ENCODE measurements at places on chromosomes 13 and 19.

DNA sequence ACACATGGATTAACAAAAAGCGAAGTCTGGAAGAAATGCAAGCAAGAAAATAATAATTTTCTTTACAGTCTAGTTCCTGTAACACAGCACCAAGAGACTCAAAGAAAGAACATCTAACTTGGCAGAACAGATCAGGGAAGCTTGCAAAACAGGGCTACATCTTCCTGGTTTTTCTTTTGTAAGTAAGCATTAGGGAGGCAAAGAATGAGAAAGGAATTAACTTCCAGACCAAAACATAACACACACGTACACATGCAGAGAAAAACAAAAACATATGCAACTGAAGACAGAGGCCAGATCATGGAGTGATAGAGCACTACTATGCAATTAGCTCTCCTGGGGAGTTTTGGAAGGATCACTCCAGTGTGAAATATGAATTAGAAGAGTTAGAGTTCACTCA lies 120.5 kb downstream of the DIAPH3 start:
- no peak for DNase-seq

- no peak for DNase-seq
Measured at GRCh38 chr19:19505669-19506326, 9.6 kb downstream of the TSSK6 start.

DNA sequence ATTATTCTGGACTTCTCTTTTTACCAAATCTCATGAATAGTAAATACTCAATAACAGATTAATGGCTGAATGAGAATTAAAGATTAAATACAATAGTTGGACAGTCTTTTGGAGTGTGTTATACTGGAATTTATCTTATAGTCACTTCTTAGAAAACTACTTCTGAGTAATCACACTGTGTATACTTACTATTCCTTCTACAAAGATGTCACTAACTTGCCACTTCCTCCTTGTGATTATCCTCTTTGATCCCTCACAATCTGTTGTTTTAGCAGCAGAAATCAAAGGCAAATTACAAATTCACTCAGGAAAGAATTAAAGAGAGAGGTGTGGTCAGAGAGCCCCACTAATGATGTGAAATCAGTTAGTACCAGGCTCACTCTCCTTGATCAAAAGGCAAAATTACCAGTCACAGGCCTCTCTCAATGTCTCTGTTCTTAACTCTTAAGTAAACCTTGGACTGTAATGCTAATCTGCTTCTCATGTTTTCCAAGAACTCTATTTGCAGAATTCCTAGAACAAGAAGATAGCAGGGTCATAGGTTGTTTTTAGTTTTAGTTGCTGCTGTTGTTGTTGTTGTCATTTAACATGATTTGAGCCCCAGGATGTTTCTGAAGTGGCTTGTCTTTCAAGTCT lies 37.3 kb upstream of the FNDC3A start:
- no peak for DNase-seq

GRCh38 chr13:98957731-98958442 lies 20.0 kb downstream of the DOCK9 start:
- DNase-seq, result no peak

DNA sequence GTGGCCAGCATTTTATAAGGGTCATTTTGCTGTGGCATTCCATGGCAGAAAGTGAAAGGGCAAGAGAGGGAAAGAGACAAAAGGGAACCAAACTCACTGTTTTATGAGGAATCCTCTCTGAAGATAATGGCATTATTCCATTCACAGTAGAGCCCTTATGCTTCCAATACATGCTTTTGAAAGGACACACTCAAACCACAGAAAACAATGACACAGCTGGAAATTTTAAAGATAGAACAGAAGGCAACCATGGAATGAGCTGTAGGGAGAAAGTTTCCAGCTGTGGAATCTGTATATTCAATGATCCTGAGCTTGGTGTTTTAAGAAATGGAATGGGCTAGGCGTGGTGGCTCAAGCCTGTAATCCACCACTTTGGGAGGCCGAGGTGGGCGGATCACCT lies 677.4 kb downstream of the SLITRK1 start:
- no peak for DNase-seq

DNA sequence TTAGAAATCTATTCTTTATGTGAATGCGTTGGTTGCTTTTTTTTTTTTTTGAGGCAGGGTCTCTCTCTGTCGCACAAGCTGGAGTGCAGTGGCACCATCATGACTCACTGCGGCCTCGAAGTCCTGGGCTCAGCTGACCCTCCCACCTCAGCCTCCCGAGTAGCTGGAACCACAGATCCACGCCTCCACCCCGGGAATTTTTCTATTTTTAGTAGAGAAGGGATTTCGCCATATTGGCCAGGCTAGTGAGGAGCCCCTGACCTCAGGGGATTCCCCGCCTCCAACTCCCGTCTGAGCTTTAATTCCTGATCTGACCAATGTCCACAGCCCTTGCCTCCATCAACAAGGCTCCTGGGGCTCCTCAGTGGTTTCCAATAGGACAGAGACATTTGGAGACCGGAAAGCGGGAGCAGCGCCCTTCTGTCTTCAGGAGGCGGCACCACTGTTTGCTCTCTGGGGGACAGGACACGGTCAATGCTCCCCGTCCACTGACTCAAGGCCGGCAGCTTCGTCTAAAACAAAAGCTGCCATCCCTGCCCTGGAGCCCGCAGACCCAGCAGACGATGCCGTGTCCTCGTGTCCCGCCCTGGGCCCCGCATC lies 503 bp downstream of the TUBA3C start:
- DNase-seq, result no peak

- DNase-seq, result no peak
Measured at GRCh38 chr13:44259045-44260027, 114.3 kb upstream of the SERP2 start.

DNA sequence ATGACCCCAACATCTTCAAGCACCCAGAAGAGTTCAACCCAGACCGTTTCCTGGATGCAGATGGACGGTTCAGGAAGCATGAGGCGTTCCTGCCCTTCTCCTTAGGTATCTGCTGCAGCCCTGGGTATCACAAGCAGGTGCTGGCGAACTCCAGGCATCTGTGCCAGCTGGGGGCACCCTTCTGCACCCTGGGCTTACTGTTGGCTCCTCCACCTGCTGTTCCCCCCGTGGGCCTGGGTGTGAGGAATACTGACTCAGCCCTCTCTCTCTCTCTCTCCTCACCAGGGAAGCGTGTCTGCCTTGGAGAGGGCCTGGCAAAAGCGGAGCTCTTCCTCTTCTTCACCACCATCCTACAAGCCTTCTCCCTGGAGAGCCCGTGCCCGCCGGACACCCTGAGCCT lies 13.0 kb downstream of the CYP2S1 start:
- no peak for DNase-seq

DNA sequence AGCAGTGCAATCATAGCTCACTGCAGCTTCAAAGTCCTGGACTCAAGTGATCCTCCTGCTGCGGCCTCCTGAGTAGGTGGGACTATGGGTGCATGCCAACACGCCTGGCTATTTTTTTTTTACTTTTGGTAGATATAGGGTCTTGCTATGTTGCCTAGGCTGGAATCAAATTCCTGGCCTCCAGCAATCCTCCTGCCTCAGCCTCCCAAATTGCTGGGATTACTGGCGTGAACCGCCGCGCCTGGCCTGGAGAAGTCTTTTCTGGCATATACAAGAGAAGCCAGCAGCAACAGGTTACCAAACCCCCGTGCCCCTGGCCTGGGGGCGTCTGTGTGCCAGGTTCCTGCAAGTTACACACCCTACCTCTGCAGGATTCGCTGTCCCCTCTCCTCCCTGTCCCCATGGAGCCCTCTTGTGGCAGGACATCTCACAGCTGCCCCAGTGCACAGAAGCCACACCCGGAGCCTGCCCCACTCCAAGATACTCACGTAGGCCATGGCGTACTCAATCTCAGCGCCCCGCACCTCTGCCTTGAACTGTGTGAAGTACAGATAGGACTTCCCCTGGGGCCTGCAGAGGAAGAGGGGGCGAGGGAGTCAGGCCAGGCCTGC lies 9.9 kb downstream of the MYDGF start:
- peak; percentile 67 for DNase-seq
